ENCODE measurements at places on chromosomes 2 and 18. TPM values are rescaled to one million over a fixed set of nuclear protein-coding genes. Genes with fewer than 3 reads are reported as not detected.

ABCG8 gene
- total RNA-seq, result not detected

FBXO48 gene
- 0.20 TPM for total RNA-seq

LYG1 gene
- 0.39 TPM for total RNA-seq

LYPD1 gene
- total RNA-seq, result 66.5 TPM

OSR1 gene
- total RNA-seq, result not detected

ACVR1C gene
- 0.07 TPM for total RNA-seq

NEU2 gene
- total RNA-seq, result not detected

SERPINB10 gene
- not detected for total RNA-seq

LANCL1 gene
- 29.4 TPM for total RNA-seq

Data from pulmonary artery endothelial cell (primary cell).